EH (cell line): ENCODE measurements at places on chromosomes 11 and 22.

GRCh38 chr11:43819926-43820325 is 60.7 kb upstream of the ALKBH3 start:
- no peak for DNase-seq

GRCh38 chr11:104546501-104546900 is 351.8 kb downstream of the CASP12 start:
- DNase-seq = no peak

DNA sequence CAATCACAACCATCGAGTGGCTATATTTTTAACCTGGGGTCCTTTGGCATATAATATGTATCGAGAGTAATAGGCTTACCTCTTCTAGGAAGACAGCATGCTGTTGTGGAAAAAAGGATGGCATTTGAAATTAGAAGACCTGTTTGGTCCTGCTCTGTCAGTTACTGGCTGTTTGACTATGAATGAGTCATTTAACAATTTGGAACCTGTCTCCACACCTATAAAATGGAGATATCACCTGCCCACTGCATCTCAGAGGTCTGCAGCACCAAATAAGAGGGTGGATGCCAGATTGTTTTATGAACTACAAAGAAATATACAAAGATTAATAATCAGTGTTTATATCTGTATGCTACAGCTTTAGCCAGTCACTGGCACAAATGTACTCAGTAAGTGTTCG is 60.8 kb downstream of the SLC25A17 start:
- DNase-seq = no peak

GRCh38 chr22:24954114-24954463 is 1.6 kb downstream of the KIAA1671 start:
- DNase-seq = no peak

- no peak for DNase-seq
Measured at GRCh38 chr11:69409812-69410645, 71.4 kb upstream of the LINC01488 start.

GRCh38 chr11:122101625-122102291 is 14.3 kb downstream of the BLID start:
- peak; percentile 93 for DNase-seq

DNA sequence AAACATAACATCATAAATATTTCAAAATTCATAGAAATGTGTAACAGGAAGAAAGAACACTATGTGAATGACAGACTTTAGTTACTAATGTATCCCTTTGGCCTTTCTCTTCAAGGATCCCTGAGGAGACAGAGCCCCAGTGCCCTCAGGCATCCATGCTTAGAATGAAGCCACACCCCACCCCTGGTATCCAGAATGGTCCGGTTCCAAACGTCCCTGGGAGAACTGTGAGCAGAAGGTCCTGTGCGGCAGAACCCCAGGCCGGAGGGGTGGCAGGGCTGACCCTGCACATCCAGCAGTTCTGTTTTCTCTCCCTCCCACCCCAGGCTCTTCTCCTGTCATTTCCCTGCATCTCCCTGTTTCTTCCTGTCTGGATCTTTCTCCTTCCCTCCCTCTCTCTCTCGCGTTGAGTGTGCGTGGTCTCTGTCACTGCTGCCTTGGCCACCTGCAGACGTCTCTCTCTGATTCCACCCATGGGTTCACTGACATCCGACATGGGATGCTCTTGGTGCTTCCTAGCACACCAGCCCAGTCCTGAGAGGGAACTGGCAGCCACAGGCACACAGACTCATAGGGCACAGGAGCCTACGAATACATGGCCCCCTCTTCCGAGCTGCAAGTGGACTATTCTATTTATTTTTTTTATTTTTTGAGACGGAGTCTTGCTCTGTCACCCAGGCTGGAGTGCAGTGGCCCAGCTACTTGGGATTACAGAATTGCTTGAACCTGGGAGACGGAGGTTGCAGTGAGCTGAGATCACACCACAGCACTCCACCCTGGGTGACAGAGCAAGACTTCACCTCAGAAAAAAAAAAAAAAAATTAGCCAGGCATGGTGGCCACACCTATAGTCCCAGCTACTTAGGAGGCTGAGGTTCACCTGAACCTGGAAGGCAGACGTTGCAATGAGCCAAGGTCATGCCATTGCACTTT is 5.7 kb downstream of the RFPL1 start:
- DNase-seq = no peak

DNA sequence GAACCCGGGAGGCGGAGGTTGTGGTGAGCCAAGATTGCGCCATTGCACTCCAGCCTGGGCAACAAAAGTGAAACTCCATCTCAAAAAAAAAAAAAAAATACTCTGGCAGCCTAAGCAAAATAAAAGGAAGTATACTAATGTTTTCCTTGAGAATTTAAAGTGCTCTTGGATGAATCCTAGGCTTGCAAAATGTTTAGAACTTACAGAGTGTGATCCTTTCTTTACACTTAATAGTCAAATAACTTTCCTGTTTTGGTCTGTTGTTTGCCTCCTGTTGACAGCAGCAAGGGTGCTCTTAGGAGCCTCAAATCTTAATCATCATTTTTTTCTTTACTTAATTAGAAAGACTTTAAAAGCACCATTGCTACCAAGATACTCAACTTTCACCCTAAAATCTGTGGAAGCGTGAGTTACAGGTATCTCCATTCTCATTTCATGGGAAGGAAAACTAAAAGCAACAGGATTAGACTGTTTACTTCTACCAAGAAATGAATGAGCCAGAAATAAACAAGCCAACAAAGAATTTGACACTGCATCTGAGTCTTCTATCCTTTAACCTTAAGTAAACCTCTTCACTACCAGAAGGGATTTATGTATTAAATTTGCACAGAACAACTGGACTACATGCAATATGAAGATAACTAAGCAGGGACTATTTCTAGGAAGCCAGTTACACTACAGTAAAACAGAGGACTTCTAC is 38.7 kb upstream of the CRTAM start:
- DNase-seq = no peak

DNA sequence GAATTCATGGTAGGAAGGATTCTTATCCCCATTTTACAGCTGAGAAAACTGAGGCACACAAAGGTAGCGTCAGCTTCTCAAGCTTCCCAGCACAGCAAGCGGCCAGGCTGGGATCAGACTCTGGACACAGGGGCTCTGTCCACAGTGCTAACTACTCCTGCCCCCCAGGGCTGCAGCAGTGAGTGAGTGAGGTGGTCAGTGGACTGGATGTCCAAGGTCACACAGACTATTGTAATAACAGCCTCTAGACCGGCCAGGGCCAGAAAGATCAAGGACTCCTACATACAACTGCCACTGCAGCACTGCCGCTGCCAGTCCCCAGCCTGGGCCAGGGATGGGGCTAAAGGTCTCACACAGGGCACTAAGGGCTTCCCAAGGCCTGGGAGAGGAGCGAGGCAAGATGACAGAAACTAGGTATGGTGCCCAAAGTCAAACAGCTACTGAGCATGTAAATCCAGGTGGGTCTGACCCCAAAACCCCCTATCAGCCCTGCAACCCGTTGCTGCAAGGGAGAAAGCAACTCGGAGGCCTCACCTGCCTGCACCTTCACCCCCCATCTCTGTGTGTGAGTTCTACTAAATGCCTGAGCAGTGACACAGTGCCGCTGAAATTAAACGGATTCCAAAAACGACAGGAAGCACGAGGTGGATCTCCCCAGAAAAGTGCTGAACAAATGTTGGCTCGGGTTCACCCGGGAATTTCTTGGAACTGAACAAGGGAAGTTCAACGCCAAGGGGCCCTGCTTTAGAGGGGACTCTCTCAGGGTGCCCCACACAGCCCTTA is 161.8 kb upstream of the GRK3 start:
- peak; percentile 73 for DNase-seq

DNA sequence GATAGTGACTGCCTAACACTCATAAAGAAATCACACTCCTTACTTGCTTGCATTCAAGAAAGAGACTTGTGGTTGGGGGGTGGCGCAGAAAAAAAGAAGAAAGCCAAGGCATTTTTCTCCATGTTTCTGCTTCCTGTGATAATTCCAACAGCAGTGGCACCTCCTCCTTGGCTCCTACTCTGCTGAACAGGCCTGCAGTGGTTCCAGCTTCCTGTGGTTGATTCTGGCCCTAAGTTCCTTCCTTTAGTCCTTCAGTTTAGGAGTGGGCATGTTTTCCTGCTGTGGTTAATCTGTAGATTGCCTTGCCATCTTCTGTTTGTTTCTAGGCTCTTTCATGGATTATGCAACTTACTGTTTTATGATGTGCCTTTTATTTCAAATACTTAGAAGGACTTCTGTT is 940.4 kb downstream of the DLG2 start:
- DNase-seq = no peak

DNA sequence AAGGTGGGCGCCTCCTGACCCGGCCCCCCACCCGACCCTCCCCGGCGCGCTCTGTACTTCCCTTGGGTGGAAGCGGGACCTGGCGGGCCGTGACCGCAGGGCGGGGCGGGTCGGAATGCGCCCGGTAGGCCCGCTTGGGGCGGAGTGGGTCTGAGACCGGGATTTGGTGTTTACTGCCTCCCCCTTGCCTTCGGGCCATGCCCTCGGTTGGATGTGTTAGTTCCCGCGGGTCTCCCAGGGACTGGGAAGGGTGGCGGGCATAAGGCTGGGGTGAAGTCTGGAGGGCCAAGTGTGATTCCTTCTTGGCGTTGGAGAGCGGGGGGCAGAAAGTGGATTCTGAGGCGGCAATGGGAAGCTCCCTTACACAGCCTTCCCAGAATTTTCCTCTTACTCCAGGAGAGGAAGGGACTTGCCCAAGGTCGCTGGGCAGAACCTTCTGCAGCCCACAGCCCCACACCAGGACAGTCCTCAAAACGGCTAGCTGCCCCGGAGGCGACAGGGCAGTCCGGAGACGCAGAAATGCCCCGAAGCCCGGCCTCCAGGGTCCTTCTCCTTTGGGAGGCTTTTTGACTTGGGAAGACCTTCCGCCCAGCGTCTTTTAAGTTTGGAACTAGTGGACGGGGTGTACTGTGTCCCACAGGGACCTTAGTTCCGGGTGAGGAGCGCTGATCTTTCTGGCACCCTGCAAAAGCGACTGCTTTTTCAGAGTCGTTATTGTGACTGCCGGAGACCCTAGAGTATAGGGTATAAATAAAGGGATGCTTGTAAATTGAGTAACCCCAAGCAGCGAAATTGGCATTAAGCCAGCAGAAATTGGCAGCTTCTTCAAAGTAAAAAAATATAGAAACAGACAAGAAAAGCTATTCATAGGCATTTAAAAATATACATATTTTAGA is 647 bp downstream of the SWAP70 start:
- DNase-seq = peak; percentile 61

DNA sequence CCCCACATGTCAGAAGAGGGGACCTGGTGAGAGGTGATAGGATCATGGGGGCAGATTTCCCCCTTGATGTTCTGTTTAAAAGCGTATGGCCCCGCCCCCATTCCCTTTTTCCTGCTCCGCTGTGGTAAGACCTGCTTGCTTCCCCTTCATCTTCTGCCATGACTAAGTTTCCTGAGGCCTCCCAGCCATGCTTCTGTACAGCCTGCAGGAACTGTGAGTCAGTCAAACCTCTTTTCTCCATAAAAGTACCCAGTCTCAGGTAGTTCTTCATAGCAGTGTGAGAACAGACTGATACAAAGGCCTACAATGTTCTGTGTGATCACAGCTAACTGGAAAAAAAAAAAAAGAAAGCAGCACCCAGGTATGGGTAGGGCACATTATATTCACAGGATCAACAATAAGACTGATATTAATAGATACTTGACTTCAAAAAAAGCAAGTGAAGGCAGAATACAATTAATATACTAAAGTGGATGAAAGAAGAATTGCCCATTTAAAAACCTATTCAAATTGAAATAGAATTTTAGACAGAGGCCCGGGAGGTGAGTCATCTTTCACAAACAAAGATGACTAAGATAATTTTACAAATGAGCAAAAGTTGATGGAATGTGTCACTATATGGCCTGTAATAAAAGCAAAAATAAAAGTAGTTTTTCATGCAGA is 1.7 kb upstream of the OR52K1 start:
- peak; percentile 55 for DNase-seq

DNA sequence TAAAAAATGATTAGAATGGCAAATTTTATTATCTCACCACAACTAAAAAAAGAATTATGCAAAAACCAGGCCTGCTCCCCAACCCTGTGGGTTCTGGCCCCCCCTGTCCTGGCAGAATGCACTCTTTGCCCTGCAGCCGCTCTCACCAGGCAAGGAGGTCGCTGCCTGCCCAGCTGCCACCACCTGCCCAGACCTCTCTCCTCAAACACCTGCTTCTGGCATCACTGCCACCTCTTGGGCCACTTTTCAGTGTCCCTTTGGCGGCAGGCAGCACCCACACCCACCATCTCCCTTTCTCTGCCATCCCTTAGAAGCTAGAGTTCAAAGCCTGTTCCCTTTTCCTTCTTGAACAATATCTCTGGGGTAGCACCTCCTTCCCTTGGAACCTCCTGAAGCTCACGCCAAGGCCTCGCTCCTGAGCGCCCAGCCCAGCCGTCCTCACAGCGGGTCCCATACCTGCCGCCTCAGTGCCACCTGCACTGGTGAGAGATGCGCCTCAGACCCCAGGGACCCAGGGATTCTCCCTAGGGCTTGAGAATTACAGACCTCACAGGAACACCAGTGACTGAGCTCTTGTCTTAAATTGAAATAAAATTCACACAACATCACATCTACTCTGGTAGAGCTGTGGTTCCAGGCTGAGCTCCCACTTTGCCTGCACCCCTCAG is 44.6 kb downstream of the SGSM3 start:
- no peak for DNase-seq

- peak; percentile 26 for DNase-seq
Measured at GRCh38 chr11:31702966-31703365, 108.2 kb downstream of the PAX6 start.

DNA sequence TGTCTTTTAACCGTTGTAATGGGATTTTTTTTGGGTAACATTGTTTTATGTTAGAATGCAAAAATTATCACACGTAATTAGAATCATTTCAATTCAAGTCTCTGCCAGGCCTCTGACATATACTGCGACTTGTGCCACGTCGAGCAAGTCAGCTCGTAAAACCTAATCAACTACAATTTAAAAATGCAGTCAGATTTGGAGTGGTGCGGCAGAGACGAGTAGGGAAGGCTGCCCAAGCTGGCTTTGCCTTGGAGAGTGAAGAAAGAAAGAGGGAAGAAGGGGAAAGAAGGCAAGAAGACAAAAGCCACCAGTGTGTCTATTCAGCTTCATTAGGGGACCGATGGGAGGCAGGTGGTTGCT is 110.7 kb downstream of the MIAT start:
- no peak for DNase-seq
